Thoracic aorta (tissue), 2 donors: ENCODE measurements at places on chromosomes 11 and 22.
A peak's percentile ranks its signal among the peaks of the same experiment; 100 is the strongest.

DNA sequence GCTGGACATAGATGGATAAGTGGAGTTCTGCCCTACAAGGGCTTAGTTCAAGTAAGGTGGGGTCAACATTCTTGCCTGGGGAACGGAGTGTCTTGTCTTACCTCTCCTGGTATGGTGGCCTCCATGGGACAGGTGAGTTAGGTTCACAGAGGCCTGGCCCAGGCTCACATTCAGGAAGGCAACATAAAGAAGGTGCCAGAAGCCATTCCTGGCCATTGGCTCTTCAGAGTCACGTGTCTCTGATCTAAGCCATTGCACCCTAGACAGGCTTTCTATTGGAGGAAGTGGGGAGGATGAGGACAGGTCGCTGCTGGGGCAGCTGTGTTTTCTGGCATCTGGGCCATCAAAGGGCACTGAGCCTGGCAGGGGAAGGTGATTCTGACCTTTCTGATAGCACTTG, 14.8 kb downstream of the LMO2 start:
- no peaks in the 10 kb centered on the region for H3K27me3 ChIP-seq
- peaks cover 2% of the 10 kb centered on the region for H3K4me1 ChIP-seq
- H3K36me3 ChIP-seq = no peaks in the 10 kb centered on the region
- H3K27ac ChIP-seq = no peak overlapping the region

- H3K27me3 ChIP-seq = no peaks in the 10 kb centered on the region
- H3K4me1 ChIP-seq = no peaks in the 10 kb centered on the region
- peaks cover 4% of the 10 kb centered on the region for H3K36me3 ChIP-seq
- no peak for DNase-seq
- H3K27ac ChIP-seq = no peak overlapping the region
Observed at GRCh38 chr11:72962084-72962483, 147.9 kb downstream of the ATG16L2 start.

- H3K27me3 ChIP-seq = no peaks in the 10 kb centered on the region
- H3K4me3 ChIP-seq = no peak overlapping the region
- DNase-seq = no peak
Observed at GRCh38 chr11:106014620-106015019, 7.4 kb downstream of the MSANTD4 start.

- no peak overlapping the region for H3K27ac ChIP-seq
- no peaks in the 10 kb centered on the region for H3K4me1 ChIP-seq
- no peaks in the 10 kb centered on the region for H3K36me3 ChIP-seq
- DNase-seq = no peak
- H3K27me3 ChIP-seq = no peaks in the 10 kb centered on the region
- no peak overlapping the region for H3K4me3 ChIP-seq
Observed at GRCh38 chr22:48920776-48921241, 906.9 kb downstream of the BRD1 start.

DNA sequence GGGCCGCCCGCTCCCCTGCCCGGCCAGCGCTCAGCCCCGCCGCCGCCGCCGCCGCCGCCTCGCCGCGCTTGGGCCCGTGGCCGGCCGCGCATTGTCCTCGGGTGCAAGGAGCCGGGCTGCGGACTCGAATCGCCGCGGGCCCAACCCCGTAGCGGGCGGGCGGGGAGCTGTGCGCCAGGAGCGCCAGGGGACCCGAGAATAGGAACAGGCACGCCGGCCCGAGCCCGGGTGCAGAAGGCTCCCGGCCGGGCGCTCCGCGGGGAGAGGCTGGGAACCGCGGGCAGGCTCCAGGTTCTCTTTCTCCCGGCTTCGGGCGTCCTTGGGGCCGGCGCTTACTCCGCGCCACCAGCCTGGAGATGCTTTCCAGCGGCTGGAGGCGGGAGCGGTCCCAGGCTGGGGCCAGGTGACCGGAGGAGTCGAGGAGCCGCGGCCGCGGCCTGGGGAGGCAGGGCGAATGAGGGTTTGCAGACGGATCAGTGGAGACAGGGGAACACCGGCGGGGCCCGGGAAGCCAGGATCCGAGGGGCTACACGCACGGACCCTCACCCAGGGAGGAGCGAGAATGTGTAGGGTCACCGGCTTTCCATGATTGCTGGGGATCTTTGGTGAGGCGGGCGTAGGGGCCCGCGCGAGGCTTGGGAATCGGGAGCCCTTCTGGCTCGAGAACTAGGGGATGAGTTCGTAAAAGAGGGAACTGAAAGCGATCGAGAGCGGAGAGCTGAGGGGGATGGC, 726 bp downstream of the PKNOX2 start:
- H3K4me1 ChIP-seq = peaks cover 35% of the 10 kb centered on the region
- peak overlapping the region; percentile 70 for H3K4me3 ChIP-seq
- H3K27me3 ChIP-seq = no peaks in the 10 kb centered on the region
- no peak for DNase-seq

- no peak overlapping the region for H3K27ac ChIP-seq
- H3K36me3 ChIP-seq = no peaks in the 10 kb centered on the region
- H3K4me3 ChIP-seq = no peak overlapping the region
Observed at GRCh38 chr11:98600786-98601773, 419.7 kb upstream of the CNTN5 start.

- H3K27me3 ChIP-seq = no peaks in the 10 kb centered on the region
- no peaks in the 10 kb centered on the region for H3K36me3 ChIP-seq
- H3K27ac ChIP-seq = peak overlapping the region; percentile 45
- H3K4me1 ChIP-seq = peaks cover 54% of the 10 kb centered on the region
- DNase-seq = no peak
Observed at GRCh38 chr22:27772081-27772983, 29.2 kb downstream of the MN1 start.
